ENCODE measurements at places on chromosomes 7 and 10.

DNA sequence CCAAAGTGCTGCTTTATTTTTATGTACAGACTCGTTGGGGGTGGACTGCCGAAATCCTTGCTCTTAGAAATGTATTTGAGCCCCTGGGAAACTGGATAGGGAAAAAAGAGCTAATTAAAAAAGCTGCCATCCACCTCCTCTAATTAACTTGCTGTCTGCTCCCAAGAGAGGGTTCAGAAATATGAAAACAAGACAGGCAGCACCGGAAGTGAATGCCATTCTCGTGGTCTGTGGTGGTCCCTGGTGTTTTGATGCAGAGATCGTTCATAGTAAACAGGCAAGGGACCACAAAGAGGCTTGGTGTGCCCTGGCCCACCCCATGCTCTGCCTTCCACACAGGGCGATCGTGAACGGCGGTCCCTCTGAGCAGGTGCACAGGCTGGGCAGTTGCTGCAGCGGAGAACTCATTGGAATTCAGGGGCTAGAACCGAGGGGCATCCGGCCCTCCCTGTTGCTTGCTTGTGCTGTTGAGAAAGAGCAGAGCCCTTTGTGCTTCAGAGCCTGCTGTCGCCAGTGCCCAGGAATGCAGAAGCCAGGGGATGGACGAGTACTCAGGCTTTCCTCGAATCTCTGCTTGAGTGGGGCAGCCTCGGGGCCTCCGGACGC is 79.1 kb upstream of the BTBD16 start:
- DNase-seq: no peak

GRCh38 chr7:18064242-18064838 is 36.7 kb upstream of the PRPS1L1 start:
- peak; percentile 37 for DNase-seq

- peak; percentile 15 for DNase-seq
Observed at GRCh38 chr10:114258274-114258840, 19.3 kb downstream of the VWA2 start.

GRCh38 chr7:50552921-50553320 is 12.3 kb downstream of the DDC start:
- peak; percentile 69 for DNase-seq

GRCh38 chr10:117216028-117216427 is 18.7 kb downstream of the KCNK18 start:
- no peak for DNase-seq

DNA sequence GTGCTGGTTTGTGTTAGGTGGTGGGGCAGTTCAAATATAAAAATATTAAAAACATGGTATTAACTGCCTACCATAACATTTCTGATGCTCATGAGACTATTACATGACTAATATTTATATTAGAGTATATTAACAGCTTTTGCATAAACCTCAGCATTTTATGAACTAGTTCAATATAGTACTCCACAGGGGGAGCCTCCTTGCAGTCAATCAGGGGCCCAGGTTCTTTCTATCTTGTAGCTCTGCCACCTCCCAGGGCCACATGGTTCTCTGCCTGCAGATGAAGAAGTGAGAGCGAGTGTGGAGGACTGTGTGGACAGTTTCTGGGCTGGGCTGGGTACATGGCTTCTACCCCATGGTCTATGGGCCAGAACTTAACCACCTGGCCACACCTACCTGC is 159.5 kb downstream of the RPS24 start:
- DNase-seq: no peak

- DNase-seq: no peak
Observed at GRCh38 chr10:3672220-3672619, 112.8 kb downstream of the KLF6 start.

DNA sequence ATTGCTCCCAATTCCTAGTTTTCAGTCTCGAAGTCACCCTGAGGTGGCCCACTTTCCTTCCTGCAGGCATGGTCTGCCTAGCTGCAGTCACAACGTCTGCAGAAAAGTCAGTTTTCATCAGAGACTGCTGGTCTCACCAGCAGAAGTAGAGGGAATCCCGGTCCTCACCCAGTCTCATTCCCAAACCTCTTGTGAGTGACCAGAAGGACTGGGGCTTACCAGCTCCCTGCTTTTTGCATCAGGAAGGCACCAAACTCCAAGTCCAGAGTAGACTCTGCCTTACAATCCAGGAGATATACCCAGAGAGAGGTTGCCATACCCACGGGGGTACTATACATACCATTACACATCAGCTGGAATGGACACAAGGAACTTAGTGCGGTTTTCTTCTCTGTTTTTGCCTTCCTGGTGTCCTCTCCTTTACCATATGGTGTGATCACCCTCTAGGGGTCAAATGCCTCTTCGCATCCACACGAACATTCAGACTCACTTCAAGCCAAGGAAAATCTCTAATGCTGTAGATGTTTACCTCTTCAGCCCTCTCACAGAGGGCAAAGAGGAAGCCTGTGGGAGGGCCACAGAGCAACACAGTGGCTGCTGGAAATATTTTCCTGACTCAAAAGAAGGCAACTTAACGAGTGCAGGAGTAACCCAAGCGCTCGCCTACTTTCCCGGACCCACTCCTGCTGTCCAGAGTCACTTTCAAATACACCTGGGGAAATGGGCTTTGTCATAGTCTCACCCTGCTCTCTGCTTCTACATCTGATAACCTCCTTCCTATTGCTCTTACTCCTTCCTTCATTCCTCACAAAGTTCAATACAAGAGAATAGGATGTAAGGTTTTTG is 220.9 kb downstream of the C7orf25 start:
- peak; percentile 73 for DNase-seq

DNA sequence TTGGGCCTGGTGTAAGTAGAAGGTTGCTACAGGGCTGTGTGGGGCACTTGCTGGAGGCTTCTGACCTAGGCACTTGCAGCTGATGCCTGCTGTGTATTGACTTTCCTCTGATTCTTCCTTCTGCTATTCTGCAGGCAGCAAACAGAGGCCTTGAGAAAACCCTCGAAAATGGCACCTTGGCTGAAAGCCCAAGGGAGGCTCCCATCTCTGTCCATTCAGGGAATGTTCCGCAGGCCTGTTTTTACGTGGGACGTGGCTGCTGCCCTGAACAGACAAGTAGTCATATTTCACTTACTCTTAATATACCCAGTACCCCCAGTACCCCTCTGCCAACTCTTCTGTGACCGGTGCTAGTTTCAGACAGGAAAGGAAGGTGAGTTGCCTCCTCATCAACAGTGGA is 664.7 kb downstream of the INHBA start:
- DNase-seq: no peak

DNA sequence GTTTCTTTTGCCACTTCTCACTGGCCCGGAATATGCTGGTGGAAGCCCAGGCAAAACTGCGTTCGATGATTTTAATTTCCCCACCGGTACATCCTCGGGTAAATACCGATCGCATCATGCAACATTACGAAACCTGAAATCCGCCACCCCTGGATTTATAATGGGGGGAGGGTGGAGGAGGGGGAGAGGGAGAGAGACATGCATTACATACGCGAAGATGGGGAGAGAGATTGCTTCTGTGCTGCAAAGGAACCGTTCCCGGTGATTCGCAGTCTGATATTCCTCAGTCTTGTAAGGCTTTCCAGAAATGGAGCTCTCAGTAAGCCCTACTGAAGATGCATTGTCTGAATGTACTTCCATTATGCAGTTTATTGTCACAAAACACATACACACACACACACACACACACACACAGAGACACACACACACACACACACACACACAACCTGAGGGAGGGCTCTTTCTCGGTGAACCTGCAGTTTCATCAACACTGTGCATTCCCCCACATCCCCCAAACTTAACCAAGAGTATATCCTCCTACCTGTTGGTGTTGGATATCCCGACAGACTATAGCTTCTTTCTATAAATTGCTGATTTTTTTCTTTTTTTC is 741 bp downstream of the GPR85 start:
- DNase-seq: peak; percentile 35

GRCh38 chr7:102425639-102426267 is 7.6 kb upstream of the ORAI2 start:
- no peak for DNase-seq

GRCh38 chr10:114519306-114519669 is 115.0 kb upstream of the AFAP1L2 start:
- no peak for DNase-seq

- DNase-seq: no peak
Observed at GRCh38 chr7:39609935-39610263, 13.5 kb upstream of the RALA start.

DNA sequence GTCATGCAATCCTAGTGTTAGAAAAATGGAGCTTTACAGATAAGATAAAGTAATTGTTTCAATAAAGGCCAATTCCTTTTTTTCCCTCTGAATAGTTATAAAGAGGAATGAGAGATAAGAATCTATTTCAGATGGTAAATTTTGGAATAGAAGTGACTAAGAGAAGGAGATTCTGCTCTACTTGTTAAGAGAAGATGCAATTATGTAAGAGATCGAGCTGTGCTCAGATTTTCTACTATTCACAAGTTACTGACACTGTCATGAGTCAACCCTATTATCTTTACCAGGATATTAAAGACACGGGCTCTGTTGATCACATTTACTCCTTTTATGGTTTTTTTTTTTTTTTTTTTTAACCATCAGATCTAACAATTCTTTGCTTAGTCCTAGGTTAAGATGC is 511.3 kb downstream of the ARL4A start:
- DNase-seq: no peak

GRCh38 chr10:110399965-110400933 is 95.5 kb upstream of the SMNDC1 start:
- no peak for DNase-seq

DNA sequence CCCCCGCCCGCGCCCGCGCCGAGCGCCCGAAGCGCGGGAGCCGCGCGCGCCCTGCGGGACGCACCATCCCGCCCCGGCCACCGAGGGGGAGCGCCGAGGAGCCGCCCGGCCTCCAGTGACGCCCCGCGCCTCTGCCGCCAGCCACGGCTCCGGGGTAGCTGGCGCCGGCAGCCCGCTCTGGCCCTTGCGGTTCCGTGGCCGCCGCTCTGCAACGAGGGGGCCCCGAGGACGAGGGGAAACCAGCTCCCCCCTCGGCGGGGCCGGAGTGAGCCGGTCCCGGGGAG is at the start of gene PAXIP1:
TSS of gene PAXIP1 (minus strand) at position 33 of the 284 bp plus-strand sequence. CDS start 195 bp downstream, outside the sequence.
- DNase-seq: no peak

- no peak for DNase-seq
Observed at GRCh38 chr10:127962205-127962604, 55.3 kb downstream of the PTPRE start.

DNA sequence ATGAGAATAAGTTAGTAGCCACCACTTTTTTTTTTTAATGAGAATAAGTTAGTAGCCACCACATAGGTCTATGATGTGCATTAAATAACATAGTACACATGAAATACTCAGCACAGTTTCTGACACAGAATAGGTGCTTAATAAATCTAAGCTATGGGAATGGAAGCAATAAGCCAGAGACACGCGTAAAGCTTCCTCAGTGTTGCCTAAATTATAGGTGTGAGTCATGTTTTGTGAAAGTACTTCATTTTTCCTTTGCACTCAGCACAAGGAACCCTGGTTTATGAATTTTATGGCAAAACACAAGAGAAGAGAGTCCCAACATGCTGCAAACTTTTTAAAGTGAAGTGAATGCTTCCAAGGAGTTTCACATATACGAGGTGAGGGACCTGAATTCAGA is 267.4 kb downstream of the RNLS start:
- peak; percentile 21 for DNase-seq

DNA sequence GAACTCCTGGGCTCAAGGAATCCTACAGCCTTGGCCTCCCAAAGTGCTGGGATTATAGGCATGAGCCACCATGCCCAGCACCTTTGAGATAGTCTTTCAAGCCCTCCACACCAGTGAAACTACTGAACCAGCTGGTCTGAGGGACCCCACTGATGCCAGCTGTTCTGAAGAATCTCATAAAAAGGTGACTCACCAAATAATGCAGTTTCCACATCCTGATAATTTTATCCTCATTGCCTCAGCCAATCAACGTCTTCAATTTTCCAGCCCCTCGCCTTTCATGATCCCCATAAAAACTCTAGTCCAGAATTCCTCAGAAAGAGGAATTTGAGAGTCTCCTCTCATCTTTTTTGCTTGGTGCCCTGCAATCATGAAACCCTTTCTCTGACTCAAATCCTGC is 1691.6 kb upstream of the LRRTM3 start:
- peak; percentile 9 for DNase-seq

- DNase-seq: peak; percentile 53
Observed at GRCh38 chr10:6314620-6315205, 112.0 kb downstream of the PFKFB3 start.

GRCh38 chr10:111247781-111248389 is 171.1 kb downstream of the ADRA2A start:
- no peak for DNase-seq

DNA sequence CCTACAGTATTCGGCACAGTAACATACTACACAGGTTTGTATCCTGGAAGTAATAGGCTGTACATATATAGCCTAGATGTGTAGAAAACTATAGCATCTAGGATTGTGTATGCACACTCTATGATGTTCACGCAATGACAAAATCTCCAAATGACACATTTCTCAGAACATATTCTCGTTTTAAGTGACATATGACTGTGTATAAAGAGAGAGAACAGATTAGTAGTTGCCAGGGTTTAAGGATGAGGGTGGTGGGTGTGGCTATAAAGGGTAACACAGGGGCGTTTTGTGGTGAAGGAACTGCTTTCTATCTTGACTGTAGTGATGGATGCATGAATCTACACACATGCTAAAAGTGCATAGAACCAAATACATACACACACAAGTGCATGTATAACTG is 101.2 kb downstream of the ARL4A start:
- DNase-seq: no peak

DNA sequence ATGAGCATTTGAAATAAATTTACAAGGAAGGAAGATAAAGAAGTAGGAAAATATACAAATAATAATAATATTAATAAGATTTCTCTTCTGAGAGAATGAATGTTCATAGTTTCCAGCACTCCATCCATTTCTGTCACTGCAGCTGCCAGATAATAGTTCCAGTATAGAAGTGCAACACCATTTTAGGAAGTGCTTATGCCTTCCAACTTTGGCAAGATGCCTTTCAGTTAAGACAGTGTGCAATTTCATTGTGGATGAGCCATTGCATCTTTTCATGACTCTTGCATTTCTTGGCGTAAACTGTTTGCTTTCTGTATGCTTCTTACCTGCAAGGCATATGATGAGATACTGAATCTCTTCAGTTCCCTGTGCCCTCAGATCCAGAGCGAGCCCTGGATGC is 185.0 kb downstream of the PDE1C start:
- DNase-seq: peak; percentile 34

GRCh38 chr10:108872854-108873253 is 1050.5 kb downstream of the XPNPEP1 start:
- no peak for DNase-seq

DNA sequence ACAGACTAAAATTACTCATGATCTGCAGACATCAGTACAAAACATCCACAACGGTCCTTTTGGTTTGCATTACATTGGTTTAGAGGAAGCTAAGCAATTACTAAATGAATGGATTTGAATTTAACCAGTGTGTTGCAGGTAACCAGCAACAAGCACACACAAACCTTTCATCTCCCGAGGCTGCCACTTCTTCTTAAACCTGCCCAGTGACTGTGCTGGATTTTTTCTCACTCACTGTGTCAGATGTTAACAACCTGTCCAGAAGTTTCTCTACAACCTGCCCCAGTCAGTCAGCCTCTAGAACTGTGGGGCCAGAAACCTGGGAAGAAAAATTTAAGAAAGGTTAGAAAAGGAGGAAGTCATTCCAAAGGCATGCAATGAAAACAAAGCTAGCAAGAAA is 2.4 kb upstream of the MEOX2 start:
- no peak for DNase-seq
